Activated gamma-delta T cell (primary cell): ENCODE measurements at places on chromosomes 1 and 21.

DNA sequence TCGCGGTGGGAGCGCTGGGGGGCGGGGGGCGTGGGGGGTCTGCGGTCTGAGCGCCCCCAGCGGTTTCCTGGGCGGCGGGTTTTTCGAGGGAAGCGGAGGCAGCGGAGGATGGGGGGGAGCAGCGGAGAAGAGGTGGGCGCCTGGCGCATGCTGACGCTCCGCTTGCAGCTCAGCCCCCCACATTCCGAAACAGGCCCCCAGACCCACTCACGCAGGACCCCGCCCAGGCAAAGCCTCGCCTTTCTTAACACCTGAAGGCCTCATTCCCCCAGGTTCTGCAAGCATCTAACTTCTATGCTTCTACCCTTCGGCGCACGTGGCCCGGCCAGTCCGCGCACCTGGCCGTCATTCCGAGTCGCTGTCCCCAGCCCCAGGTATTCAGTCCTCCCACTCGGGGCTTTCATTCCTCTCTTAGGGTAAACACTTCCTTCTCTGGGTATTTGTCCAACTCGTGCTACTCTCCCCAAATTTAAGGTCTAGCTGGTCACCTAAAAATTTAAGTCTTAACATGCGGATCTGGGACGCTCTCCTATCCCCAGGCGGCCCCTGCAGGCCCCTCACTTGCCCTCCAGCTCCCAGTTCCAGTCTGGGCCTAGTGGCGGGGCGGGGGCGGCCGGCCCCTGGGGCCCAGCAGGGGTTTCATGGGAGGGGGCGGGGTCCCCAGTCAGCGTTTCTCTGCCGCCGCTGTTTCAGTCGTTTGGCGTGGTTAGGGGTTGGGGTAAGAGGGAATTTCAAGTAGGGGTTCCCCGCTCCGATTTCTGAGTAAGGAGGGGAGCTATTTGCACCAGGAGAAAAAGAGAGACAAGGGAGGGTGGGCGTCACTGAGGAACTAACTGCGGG lies 2.8 kb upstream of the ZBTB7B start:
- no peak for DNase-seq

- DNase-seq, result no peak
Measured at GRCh38 chr1:206495011-206495461, 12.3 kb upstream of the RASSF5 start.

DNA sequence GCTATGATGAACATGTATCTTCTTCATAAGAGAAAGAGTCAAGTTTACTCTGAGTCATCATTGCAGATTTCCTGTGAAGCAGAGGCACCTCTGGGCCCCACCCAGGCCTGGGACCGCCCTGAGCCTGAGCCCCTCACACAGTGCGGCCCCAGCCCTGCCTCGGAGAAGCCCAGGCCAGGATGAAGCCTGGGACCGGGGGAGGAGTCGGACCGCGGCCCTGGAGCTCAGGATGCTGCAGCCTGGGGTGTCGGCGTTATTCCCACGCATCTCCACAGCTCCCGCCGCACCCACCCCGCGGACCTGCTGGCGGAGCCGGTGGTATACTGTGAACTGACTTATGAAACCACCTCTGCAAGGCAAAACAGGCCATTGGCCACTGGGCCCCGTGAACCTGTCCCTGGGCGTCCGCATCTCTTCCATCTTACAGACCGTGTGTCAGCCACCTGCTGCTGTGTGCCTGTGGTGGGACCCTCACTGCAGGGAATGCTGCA lies 2.4 kb upstream of the COL6A1 start:
- no peak for DNase-seq

DNA sequence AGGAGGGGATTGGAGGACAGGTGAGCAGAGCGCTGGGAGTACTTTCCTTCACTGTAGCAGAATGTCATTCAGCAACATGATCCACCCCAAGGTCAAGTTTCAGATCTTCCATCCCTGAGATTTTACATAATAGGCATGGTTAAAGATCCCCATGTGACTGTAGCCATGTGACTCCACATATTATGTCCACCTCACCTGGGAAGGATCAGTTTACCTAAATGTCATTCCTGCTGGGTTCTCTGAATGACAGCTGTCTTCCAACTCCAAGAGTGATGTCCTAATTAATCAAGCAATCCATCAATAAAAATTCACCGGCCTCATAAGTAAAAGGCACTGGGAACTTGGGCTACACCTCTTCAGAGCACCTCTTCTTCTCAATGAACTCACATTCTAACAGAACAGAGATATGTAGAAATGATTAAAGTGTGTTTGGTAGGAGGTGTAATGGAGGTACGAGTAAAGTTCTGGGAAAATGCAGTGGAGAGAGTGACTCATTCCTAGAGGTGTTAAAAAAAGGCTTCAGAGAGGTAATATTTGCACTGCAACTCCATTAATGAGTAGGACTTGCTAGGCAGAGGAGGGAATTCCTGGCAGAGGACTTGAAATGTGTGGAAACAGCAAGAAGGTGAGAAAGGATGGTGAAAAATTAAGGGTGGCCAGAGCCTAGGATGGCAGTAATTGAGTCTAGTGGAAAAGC lies 22.2 kb upstream of the MAPKAPK2 start:
- DNase-seq, result no peak

DNA sequence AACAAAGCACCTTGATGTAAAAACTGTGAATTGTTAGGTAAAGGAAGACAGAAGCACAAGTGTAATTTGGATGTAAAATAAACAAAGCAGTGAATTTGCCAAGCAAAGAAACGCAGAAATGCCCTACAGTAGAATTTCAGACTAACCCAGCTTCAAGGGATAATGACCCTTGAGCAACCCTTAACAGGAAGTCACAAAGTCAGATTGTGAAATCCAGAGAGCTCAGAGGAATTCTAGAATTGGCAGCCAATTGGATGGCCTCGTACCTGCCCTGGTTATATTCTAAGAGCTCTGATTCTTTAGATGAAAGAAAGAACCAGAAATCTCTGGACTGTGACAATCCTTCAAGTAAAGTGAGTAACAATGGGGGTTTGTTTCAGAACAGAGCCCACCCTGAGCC lies 152.7 kb upstream of the CHRM3 start:
- DNase-seq, result no peak

DNA sequence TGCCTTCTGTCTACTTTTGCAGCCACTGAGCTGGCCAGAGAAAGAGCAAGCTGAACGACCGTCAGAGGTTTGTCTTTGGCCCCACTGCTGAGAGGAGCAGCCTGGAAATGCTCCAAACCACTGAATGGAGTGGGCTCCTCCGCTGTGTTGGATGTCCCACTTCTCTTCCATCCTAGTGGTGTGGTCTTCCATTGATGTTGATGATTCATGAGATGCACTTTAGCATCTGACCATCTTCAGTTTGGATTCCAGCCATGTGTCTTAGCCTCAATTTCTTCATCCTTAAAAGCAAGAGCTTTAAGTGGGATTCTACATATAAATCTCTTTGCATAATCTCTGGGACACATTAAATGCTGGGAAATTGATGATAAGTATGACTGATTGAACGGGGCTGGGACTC lies 276.9 kb downstream of the SIPA1L2 start:
- no peak for DNase-seq

DNA sequence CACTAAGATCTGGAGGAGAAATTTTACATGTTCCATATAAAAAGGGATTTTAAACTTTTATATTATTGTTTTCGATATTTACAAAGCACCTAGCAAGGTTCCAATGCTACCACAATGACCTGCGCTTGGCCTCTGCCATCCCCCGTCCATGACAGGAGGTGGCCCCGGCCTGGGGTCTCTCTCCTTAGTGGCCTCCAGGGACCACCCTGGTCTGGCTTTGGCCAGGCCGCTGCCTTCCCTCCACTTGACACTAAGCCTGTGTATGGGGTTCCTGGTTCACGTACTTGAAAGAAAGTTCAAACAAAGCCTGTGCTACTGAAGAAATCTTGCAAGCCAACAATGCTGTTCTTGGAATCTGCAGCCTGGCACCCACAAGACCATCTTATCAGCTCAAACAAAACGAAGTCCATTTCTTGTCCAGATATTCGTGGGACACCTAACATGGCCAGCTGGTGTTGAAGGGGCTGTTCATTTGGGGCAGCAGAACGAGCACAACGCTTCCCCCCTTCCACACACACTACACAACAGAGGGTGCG lies 12.8 kb downstream of the PRDM15 start:
- no peak for DNase-seq

GRCh38 chr1:23867542-23867894 lies 572 bp downstream of the FUCA1 start:
- DNase-seq, result no peak

DNA sequence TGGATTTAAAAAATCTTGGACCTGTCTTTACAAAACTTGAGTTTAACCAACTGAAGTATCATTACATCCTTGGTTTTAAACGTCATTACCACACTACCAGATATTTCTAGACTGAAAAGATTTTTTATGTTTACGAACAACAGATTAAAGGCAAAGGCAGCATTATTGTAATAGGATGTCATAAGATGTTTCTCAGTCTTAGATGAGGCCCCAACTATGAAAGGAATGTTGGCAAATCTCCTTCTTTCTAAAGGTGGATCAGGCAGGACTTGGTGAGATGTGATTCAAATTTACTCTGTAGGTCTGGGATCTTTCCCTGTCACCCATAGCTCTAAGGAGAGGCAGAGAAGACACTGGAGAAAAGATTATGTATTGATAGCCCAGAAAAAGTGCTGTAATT lies 417.9 kb downstream of the PTBP2 start:
- no peak for DNase-seq

DNA sequence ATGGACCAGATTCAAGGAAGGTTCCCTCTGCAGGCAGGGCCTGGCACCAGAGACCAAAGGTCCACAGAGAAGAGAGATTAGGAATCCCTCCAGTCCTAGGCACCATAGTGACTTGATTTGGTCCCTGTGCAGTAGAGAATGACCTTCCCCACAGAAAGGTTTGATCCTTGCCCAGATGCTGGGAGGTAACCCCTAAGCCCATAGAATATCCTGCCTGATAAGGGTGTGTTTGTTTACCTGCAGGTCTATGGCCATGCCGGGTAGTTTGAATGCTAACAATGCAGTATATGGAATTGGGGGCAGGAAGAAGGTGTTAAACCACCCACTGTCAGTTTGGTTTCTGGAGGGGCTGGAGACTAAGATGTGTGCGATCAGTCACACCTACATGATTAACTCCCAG lies 57.1 kb upstream of the NFASC start:
- DNase-seq, result no peak

DNA sequence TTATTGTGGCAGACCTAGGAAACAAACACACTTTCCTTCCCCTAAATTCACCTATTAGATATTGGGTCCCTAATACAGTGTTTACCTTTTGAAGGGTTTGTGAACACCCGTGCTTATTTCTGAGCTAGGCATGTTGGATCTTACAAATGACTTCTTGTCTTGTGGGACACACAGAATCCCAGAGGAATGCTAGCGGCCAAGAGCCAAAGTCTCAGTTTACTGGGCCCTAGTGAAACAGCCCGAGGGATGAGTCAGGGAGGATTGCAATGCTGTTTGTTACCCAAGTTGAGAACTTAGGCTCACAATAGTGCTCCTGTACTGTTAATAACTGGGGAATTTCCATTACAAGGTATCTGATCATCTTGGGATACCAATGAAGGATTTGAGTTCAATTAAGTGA lies 100.1 kb upstream of the AKT3 start:
- DNase-seq, result no peak

- DNase-seq, result no peak
Measured at GRCh38 chr21:42785666-42786427, 93.5 kb downstream of the WDR4 start.
